ENCODE measurements at places on chromosomes 7 and 10. TPM values are rescaled to one million over a fixed set of nuclear protein-coding genes. Genes with fewer than 3 reads are reported as not detected.

Gene OPALIN
- total RNA-seq: not detected

Gene NEUROD6
- not detected for total RNA-seq

Gene CLDN3
- total RNA-seq: 3.0 TPM

Gene FGFBP3
- 2.1 TPM for total RNA-seq

Gene MKI67
- 65.1 TPM for total RNA-seq

Gene LLCFC1
- not detected for total RNA-seq

Gene THNSL1
- 4.7 TPM for total RNA-seq

Gene NEBL
- total RNA-seq: 14.0 TPM

Gene ELAPOR2
- total RNA-seq: 0.14 TPM

Gene PSAP
- 885 TPM for total RNA-seq

Gene POP7
- total RNA-seq: 92.9 TPM

Gene LDB3
- 0.18 TPM for total RNA-seq

Gene TMEM213
- total RNA-seq: not detected

Gene DOCK1
- total RNA-seq: 20.8 TPM

Gene RSU1
- total RNA-seq: 100.0 TPM

Gene CYP3A4
- total RNA-seq: 0.05 TPM

Gene MARCHF5
- total RNA-seq: 33.9 TPM

Gene POU6F2
- not detected for total RNA-seq

Gene ANKRD22
- 0.41 TPM for total RNA-seq

Gene GIGYF1
- total RNA-seq: 15.2 TPM

Gene CDK13
- 24.0 TPM for total RNA-seq

Gene PTF1A
- total RNA-seq: not detected

Gene SPDYE2B
- not detected for total RNA-seq

Gene ACTA2
- total RNA-seq: 21.8 TPM

Gene ABCC2
- total RNA-seq: 114 TPM

Gene RELN
- 0.04 TPM for total RNA-seq

Gene ITIH5
- total RNA-seq: 0.14 TPM

Gene KIF11
- total RNA-seq: 44.4 TPM
